Activated CD4-positive, alpha-beta T cell treated with anti-CD3 and anti-CD28 coated beads, Interleukin-2, amount 50 U/mL, for 24 hours (primary cell): ENCODE measurements at places on chromosomes 1 and 21.

- no peak for DNase-seq
Measured at GRCh38 chr1:183339556-183340167, 78.5 kb downstream of the NMNAT2 start.

DNA sequence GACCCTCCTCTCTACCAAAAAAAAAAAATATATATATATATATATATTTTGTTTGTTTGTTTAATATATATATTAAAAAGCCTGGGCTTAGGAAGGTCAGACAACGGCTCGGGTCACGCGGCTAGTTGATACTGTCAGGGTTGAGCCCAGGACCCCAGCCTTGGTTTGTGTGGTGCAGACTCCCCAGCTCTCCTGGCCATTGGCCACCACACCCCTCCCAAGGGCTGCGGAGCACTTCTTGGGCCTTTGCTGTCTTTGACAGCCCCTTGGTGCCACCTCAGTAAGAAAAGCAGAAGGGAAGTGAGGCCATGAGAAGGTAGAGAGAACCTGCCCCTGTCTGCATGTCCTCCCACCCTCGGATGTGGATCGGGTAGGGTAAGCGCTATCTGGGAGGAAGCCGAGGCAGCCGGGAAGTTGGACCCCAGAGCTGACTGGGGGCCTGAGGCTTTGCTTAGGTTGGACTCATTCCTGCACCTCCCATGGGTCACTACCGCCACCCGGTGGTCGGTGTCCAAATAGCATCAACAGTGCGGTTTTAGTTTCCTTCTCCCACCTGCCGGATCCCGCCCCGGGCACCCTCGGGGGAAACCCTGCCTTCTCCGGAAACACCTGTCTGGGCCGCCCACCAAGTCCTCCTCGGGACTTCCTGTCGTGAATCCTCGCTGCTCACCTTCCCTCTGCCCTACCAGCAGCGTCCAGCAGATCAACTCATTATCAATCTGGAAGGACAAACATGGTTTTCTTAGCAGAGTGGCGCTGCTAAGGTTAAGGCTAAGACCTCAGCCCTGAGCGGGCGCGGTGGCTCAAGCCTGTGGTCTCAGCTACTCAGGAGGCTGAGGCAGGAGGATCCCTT, 29.8 kb upstream of the GNPAT start:
- peak; percentile 91 for DNase-seq

GRCh38 chr1:12165342-12165741, 1.4 kb upstream of the TNFRSF1B start:
- DNase-seq = no peak

DNA sequence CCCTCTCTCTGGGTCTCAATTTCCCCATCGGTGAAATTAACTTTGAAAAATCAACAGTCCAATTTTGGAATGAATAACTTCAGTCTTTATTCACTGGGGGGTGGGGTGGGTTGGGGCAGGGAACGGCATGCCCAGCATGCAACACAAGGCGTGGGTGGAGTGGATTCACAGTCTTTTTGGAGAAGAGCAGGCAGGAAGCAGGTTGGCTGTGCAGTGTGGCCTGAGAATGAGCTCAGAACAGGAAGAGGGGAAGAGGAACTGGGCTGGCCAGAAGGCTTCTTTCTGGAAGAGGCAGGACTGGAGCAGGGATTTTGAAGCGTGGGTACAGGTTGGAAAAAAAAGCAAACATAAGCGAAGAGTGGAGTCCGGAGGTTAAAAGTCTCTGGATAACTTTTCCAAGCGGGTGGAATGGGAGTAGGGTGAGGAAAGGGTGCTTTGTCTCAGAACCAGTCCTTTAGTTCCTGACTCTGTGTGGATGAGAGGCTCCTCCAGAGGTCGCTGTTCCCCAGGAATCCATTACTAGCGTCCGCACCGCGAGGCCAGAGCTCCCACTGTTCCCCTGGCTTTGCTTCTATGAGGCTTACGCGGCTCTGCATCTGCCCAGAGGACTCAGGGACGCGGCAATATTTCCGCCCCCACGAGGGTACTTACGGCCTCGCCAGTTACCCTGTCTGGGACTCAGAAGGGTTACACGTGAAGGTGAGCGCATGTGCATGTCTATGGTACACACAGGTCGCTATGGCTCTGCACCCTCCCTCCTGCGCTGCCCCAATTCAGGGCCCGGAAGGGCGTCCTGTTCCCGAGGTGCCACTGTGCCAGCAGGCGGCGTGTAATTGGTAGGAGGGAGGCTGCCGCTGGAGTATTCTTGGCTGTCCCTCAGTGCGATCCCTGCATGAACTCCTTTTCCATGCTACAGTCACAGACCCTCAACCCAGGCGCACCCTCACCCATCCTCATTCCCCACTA, 5.5 kb upstream of the FOXD2 start:
- DNase-seq = peak; percentile 41

DNA sequence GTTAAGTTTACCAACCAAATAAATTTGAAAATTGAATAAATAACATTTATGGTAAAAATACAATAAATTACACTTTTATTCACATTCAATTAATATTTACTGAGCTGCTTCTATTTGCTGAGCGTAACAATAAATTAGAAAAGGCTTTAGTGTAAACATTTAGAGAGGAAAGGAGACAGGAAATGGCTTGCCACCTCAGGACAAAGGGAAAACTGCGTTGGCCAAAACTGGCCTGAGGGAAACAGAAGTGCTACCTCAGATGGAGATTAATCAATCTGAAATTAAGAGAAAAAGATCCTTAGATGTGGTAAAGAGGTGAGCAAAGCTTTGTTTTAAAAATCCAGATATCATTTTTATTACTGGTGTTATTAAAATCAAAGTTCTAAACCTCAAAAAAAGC, 128.0 kb downstream of the SLC44A5 start:
- DNase-seq = no peak

- no peak for DNase-seq
Measured at GRCh38 chr1:21534674-21535378, 25.6 kb downstream of the ALPL start.

DNA sequence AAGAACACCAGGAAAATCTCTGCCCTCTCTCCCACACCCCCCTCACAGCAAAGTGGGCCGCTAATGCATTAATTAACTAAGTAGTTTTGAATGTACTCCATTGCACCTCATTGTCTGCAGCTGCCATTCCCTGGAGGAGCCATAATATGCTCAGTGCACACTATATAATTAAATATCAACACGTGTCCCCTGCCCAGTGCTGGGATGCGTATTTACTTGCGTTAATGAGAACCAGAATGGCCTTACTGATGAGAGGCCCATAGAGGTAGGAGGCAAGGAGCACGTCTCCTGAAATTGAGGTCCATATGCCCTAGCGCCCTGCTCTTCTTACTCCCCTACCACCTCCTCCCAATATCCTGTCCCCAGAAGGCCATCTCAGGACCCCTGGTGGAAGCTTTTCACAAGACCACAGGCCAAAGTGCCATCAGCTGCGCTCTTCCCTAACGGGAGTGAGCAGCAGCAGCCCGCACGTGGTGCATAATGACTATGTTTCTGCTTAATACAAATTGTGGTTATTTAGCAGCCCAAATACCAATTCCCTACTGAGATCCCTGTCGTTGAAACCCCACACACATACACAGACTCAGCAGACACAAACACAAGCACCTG, 76.8 kb downstream of the PLXNA2 start:
- no peak for DNase-seq

DNA sequence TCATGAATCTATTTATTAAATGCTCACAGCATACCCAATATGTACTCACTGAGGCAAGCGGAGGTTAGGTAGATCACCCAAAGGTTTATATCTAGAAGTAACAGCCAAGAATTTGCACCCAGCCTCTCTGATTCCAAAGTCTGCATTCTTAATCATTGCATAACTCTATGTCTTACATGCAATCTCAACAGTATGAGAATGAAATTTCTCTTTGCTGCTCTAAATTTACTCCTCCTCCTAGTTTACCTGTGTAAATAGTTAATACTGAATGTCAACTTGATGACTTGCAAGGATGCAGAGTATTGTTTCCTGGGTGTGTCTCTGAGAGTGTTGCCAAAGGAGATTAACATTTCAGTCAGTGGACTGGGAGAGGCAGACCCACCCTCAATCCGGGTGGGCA, 840.6 kb downstream of the BRINP3 start:
- no peak for DNase-seq

DNA sequence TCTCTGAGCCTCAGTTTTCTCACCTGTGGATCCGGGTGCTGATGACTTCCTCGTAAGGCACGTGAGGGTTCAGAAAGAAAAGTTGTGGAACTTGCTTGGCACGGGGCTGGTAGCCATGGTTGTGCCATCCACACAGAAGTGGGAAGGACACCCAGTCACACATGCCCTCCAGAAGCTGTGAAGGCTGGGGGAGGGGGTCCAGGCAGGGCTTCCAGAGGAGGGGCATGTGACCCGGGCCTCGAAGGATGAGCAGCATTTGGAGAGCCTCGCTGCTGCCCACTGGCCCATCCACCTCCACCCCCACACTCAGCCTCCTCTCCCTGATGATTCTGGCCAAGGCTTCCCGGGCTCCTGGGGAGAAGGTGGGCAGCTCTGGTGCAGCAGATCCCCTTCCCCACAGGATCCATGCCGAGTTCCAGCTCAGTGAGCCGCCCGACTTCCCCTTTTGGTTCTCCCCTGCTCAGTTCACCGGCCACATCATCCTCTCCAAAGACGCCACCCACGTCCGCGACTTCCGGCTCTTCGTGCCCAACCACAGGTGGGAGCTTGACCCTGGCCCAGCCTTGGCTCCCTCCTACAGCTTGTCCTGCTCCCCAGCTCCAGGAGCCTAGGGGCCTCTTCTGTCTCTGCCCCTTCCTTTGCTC, 9.4 kb downstream of the SELENON start:
- no peak for DNase-seq
